Subcutaneous adipose tissue (tissue), 4 donors: ENCODE measurements at places on chromosomes 3 and 15. TPM values are rescaled to one million over a fixed set of nuclear protein-coding genes. Genes with fewer than 3 reads are reported as not detected.

Gene SPATA12
- total RNA-seq: not detected

Gene UACA
- total RNA-seq: 129 TPM

Gene ECE2
- not detected for total RNA-seq

Gene RGMA
- 5.4 TPM for total RNA-seq

Gene ISLR2
- 0.44 TPM for total RNA-seq

Gene MYEF2
- 12.9 TPM for total RNA-seq

Gene MST1
- 11.0 TPM for total RNA-seq

Gene CEP70
- total RNA-seq: 13.0 TPM

Gene ZBTB20
- 60.3 TPM for total RNA-seq

Gene CILP
- 46.5 TPM for total RNA-seq

Gene SLC28A2
- not detected for total RNA-seq

Gene EFHB
- total RNA-seq: 1.8 TPM

Gene XIRP1
- total RNA-seq: not detected

Gene TRH
- not detected for total RNA-seq

Gene FOXL2NB
- not detected for total RNA-seq

Gene ATP13A4
- 1.2 TPM for total RNA-seq

Gene CCRL2
- 27.2 TPM for total RNA-seq

Gene TMCO5A
- not detected for total RNA-seq

Gene SERPINI2
- not detected for total RNA-seq

Gene TM4SF18
- 19.4 TPM for total RNA-seq

Gene KLF13
- 72.5 TPM for total RNA-seq

Gene ADAMTS17
- total RNA-seq: 0.57 TPM

Gene SLC6A1
- total RNA-seq: 0.68 TPM

Gene SLC41A3
- 30.6 TPM for total RNA-seq

Gene ASB14
- total RNA-seq: not detected

Gene GPR62
- total RNA-seq: 0.94 TPM

Gene MRAS
- 219 TPM for total RNA-seq

Gene CFAP91
- 3.1 TPM for total RNA-seq

Gene DNAH12
- total RNA-seq: 0.38 TPM

Gene SEMA3B
- 13.7 TPM for total RNA-seq

Gene CHMP2B
- 35.4 TPM for total RNA-seq

Gene CYP8B1
- not detected for total RNA-seq

Gene ZNF148
- total RNA-seq: 38.2 TPM

Gene ARF4
- total RNA-seq: 308 TPM

Gene ZBED2
- not detected for total RNA-seq

Gene DTX3L
- 33.0 TPM for total RNA-seq

Gene CEMIP
- total RNA-seq: 0.17 TPM

Gene CPN2
- not detected for total RNA-seq
